ENCODE measurements at places on chromosomes 7 and 10.

GRCh38 chr7:47866120-47866519 is 82.1 kb downstream of the PKD1L1 start:
- DNase-seq = no peak

DNA sequence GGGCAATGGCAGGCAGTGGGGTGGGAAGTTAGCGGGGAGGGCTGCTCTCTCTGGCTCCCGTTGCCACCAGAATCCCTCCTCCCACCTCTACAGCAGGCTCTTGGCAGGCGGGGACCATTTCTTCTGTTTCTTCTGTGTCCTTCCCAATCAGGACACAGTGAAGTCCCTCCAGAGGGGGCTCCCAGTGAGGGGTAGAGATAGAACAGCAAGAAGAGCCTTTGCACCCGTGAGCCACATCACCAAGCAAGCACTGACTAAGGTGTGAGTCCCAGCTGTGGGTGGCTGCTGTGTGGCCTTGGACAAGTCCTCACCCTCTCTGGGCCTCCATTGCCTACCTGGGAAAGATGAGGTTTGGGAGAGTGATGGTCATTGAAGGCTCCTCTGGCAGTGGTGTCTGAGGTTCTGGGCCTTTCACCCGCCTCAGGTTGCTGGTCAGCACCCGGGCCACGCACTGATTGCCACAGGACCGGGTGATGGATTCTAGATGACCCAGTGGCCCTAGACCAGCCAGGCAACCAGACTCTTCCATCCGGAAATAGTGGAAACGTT is 26.0 kb upstream of the PCBD1 start:
- no peak for DNase-seq

- DNase-seq = no peak
These were observed 190.1 kb downstream of the SUGCT start for GRCh38 chr7:40324914-40325313.

DNA sequence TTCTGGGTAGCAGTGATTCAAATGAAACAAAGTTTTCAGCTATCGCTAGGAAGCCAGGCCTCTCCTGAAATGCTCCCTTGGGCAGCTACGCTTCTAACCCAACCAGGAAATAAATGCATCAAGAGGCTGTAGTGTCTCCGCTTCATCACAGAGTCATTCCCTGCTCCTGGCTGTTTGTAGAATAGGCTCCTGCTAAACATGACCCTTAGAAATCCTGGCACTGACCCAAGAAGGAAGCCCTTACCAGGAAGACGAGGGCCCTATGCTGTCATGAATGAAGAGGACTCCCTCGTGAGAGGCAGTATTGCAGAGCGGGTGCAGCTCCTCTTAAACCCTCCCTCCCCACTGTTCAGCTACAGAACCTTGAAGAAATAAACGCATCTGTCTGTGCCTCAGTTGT is 48.3 kb downstream of the NOD1 start:
- no peak for DNase-seq

- DNase-seq = no peak
These were observed 144.5 kb downstream of the RNF216 start for GRCh38 chr7:5636914-5637313.

GRCh38 chr7:18336626-18337025 is 158.9 kb upstream of the HDAC9 start:
- no peak for DNase-seq

- no peak for DNase-seq
These were observed 10.9 kb downstream of the PARP12 start for GRCh38 chr7:140051820-140052219.

DNA sequence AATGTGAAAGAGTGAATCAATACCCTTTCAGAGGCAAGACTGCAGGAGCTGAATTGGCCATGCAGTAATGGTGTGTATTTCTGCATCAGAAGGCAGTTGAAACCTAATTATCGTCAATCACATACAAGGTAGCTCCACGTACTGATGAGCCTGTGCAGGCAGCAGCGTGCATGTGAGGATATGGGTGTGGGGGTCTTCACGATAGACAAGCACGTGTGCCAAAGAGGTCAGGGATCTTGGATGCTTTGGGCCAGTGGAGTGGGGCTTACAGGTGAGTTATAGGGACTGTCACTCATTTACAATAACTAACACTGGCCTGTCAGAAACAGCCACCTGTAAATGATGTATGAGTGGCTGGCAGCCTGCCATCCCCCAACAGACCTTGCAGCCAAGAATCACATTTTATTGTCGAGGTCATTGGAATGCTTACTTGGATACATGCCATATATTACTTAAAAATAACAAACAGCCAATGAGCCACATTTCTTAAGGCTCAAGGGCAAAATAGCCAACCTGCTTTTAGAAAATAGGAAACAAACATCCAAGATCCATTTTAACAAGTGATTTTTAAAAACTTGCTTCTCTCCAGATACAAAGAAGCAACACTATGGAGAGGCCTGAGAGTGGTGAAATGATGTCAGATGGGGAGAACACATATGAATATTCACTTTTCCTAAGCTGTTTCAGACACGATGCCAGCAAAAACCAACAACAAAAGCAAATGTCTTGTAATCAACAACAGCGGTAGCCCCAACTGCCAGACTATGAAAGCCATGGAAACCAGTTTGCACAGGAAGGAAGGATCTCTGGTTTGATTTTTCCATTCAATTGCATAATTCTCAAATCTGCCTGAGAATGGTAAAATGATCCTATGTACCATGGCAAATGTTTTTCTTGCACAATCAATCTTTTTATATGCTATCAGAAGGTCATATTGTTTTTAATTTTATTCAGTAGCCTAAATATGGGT is 210.7 kb downstream of the SKAP2 start:
- DNase-seq = no peak

GRCh38 chr10:111709603-111710002 is 474.0 kb downstream of the GPAM start:
- no peak for DNase-seq

DNA sequence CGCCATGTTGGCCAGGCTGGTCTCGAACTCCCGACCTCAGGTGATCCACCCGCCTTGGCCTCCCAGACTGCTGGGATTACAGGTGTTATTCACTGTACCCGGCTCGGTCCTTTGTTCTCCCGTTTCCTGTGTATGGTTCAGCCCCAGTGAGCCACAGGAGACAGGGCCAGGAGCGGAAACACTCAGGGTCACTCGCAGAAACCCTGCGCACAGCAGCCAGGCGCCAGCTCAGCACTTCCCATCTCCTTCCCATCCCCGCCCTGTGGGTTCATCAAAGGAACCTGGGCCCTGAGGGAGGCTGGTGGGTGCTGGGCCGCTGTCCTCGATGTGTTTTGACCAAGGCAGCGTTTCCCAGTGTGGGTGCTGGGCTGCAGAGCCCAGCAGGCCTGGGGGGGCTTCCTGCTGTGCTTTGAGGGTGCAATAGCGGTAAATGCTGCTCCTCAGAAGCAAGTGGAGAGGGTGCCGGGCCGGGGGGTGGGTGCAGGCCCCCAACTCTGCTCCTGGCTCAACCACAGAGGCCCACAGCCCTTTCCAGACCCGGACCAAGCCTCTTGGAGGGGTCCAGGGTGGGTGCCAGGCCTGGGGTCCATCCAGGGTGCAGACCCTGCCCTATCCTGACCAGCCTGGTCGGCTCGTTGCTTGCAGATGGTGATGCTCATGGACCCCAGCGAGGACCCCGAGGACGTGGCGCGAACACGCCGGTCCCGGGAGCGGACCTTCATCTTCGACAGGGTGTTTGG is 15.3 kb upstream of the CHST12 start:
- no peak for DNase-seq

DNA sequence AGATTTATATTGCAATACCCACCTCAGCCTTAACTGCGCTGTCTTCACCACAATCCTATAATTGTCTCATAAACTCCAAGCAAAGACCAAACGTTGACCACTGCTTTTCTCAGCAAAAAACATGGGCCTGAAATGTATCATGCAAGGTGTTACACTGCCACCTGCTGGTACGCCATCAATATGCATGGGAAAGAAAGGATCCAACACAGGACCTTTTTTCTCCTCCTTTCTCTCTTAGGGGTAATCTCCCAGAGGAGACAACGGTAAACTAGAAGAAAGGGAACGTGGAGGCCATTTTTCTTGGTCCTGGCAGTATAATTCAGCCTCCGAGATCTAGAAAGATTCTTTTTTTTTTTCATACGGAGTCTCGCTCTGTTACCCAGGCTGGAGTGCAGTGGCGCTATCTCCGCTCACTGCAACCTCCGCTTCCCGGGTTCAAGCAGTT is 79.1 kb upstream of the MPP7 start:
- peak; percentile 66 for DNase-seq

DNA sequence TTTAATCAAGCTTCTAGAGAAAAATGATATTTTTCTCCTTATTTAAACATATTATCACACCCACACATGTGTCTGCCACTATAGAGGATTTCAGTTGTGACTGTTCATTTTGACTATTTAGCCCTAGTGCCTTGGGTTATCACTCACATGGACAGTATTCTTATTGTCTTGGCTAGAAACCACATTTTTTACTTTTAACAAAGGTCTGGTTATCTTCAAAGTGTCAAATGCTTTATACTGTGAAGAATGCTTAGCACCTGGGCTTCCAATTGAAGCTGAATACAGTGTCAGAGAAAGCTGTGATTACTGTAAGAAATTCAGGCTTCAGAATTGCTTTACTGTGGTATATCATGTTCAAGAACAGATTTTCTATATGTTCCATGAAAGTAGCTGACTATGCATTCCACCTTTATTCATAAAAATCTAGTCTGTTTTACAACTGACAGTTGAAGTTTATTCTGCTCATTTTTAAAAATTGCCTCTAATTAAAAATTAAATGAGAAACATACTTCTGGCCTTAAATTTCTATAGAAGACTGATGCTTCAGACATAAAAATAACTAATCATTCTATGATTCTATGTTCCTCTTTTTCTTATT is 278.6 kb downstream of the SEMA3D start:
- DNase-seq = no peak

GRCh38 chr10:76430061-76430645 is 998.7 kb downstream of the LRMDA start:
- DNase-seq = peak; percentile 82

DNA sequence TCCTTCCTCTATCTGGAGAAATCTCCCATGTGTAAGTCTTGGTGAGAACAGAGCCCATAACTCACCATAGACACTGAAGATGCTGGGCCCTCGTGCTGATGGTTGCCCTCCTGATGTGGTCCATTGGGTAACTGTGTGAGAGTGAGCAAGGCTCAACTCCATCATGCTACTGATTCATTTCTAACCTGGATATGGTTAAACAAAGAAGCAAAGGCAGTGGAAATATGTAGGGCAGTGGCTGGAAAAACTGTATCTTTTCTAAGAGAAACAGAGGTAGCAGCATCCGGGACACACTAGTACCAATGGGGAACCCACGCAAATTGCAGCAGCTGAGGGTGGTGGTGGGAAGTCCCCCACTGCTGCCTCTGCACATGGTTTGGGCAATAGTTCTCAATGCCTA is 221.7 kb downstream of the KLF6 start:
- DNase-seq = no peak

GRCh38 chr7:32658034-32658433 is 162.7 kb downstream of the AVL9 start:
- no peak for DNase-seq

GRCh38 chr10:133523631-133524203 is 3.4 kb upstream of the CYP2E1 start:
- DNase-seq = no peak

DNA sequence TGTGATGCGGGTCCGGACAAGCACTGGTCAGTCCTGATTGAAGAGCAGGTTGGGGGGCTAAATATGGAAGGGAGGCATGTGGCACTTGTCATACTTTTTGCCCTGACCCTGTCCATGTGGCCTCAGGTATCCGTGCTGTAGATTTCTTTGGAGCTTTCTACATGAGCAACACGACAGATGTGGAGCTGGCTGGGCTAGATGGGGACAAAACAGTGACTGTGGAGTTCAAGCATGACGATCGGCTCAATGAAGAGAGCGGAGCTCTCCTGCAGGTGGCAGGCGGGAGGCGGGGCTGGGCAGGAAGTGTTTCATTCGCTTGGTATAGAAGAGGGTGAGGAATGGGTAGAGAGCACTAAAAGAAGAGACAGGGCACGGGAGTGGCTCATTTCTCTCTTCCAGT is 13.0 kb upstream of the CHCHD1 start:
- DNase-seq = no peak

- DNase-seq = no peak
These were observed 124.2 kb downstream of the ABCA13 start for GRCh38 chr7:48295296-48295971.

DNA sequence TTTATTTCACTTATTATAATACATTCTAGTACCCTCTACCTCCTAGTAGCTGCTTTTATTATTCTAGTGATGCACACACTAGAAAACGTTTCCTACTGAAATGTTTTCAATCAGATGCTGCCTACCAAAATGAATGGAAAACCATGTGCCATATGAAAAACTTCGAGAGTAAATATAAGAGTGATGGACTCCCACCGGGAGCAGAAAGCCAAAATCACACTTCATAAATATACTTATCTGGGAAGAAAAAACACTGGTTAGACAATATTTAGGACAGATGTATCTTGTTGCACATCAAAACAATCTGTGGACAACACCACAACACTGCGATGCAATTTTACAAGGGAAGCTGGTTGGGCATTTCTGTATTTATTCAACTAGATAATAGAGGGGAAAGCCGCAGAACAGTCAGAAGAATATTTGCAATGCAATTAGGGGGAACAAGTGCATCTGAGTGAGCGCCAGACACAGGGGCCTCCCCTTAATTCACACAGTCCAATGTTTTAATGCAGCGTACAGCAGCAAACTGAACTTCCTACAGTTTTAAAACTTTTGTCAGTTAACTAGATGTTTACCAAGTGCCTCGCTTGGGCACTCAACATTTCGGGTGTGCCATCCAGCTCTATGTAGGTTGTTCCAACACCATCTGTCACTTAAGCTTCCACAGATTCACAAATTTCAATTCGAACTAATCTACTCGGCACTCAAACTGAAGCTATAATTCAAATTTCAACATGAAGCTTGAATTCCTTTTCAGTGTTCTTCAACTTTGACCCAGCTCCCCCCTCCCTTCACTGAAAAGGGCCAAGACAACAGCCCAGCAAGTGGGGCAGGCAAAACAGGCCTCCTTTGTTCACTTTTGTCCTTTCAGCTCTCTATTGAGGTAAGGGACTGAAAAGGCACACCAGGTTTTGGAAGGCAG is 7.4 kb downstream of the NRCAM start:
- no peak for DNase-seq

GRCh38 chr10:128416231-128416630 is 290.0 kb upstream of the MKI67 start:
- no peak for DNase-seq

DNA sequence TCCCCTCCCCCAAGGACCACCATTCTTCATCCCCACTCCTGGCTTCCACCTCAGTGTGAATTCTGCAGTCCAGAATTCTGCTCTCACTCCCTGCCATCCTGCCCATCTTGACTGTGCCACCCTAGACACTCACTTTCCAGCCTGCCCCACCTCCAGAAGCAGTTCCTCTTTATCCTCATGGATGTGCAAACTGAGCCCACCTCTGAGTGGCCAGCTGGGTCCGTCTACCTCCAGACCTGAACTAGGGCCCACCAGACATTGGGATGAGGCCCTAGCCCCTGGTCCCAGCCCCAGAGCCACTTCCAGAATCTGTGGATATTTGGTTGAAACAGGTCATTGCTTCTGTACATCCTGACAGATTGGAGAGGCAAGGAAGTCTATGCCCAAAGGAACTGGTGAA is 58.5 kb downstream of the GRID1 start:
- DNase-seq = no peak

GRCh38 chr7:133052401-133052756 is 29.5 kb downstream of the CHCHD3 start:
- DNase-seq = no peak
